Kidney epithelial cell (primary cell): ENCODE measurements at places on chromosomes 2 and 18.

- peak; percentile 14 for DNase-seq
Measured at GRCh38 chr2:84302513-84303412, 156.3 kb downstream of the SUCLG1 start.

- DNase-seq: no peak
Measured at GRCh38 chr18:58101291-58101794, 57.3 kb downstream of the NEDD4L start.

GRCh38 chr2:37326285-37326684 lies 1.7 kb upstream of the PRKD3 start:
- DNase-seq: no peak

DNA sequence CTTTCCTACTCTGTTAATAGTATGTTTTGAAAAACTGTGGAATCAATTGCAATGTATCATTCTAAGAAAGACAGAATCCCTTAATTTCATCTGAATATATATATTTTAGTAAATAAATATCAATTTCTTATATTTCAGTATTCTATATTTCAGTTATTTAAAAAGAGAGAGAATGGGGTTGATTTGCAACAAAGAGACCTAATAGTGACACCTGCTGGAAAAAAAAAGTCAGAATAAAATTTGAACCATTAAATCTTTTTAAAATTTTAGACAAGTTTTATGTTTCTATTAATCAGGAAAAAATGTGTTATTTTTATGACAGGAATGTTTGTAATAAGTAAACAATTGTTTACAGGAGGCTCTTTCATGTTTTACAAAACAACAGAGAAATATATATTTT lies 20.7 kb upstream of the CCNT2 start:
- DNase-seq: no peak

- peak; percentile 23 for DNase-seq
Measured at GRCh38 chr2:215949991-215950404, 63.4 kb downstream of the MREG start.

DNA sequence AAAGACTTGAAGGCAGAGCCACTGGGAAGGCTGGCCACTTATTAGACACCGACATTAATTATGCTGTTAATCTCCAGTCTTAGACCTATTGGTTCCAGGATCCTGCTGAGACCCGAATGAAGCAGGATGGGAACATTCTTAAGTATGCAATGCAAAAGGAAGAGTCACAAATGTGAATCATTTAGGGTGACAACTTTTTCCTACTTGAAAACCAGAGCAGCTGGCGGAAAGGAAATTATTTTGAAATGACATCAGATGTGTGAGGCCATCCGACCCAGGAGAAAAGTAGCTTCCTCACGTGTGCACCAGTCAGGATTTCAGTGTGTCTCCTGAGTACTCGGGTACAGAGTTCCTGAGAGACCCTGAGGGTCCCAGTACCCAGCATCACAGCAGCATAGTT lies 222.9 kb upstream of the NCKAP5 start:
- no peak for DNase-seq

GRCh38 chr2:212669761-212670160 lies 131.2 kb upstream of the ERBB4 start:
- no peak for DNase-seq

GRCh38 chr18:37254973-37255372 lies 310.6 kb downstream of the CELF4 start:
- DNase-seq: no peak

- DNase-seq: no peak
Measured at GRCh38 chr2:6679471-6679870, 186.2 kb downstream of the CMPK2 start.

DNA sequence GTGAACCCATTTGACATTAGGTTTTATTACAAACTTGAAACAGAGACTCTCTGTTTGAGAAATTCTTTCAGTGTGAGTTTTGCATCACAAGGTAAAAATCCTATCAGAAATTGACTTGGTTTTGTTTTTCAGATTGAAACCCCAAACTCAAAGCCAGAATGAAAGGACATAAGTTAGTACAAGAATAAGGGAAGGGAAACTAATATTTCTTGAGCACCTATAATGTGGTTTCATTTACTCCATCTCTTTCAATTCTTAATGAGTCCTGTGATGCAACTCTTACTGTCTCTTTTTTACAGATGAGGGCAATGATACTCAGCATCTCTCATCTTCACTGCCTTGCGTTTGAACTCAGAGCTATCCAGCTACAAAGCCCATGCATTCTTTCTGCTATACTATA lies 210.0 kb upstream of the SIX3 start:
- no peak for DNase-seq

- no peak for DNase-seq
Measured at GRCh38 chr18:39620551-39621168, 2055.1 kb upstream of the CELF4 start.

GRCh38 chr2:8281950-8282857 lies 399.7 kb upstream of the ID2 start:
- DNase-seq: no peak

DNA sequence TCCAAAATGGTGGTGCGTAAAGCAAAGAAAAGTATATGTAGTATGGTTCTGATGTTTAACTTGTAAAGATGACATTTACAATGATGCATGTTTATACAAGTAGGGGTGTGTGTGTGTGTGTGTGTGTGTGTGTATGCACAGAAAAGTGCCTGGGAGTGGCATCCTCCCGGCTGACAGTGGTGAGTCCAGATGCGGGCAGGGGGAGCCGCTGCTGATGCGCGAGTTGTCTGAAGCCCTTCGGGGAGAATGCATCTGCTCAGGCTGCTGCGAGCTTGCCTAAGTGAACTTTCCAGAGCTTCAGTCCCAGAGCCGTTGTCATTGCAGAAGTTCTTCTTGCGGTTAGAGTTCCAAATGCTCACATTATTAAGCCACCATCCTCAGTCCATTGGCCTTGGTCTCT lies 429.7 kb upstream of the HS6ST1 start:
- DNase-seq: no peak

DNA sequence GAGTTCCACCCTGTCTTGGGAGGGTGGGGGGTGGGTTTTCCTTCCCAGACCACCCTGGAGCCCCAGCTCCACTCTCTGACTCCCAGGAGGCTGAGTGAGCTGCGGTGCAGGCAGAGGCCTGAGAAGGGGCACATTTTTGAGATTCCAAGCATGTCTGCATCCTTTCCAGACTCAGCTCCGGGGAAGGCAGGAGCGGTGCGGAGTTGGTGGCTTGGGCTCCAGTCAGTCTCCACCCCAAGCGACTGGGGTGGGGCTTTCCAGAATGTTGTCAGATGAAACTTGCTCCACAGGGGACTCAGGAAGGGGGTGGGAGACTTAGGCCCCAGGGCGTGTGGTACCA lies 44.2 kb upstream of the HS6ST1 start:
- no peak for DNase-seq

DNA sequence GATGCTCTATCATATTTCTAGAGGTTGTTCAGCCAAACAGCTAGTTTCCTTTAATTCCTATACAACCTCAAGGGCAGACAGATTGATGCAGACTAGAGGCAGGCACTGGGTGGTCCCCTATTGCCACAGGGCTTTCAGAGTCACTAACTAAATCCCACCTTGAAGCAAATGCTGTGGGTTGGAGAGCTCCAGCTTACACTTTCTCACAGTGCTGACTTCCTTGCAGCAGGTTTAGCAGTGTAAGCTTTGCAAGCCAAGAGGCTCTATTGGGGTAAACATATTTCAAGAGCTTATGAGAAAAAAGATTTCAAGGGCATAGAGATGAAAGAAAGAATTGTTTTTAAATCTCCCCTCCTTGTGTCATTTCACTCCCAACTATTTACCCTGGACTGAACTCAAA lies 366.5 kb upstream of the CRIM1 start:
- no peak for DNase-seq

- no peak for DNase-seq
Measured at GRCh38 chr2:134581877-134582546, 136.8 kb downstream of the TMEM163 start.

- DNase-seq: no peak
Measured at GRCh38 chr18:38047820-38048219, 482.2 kb upstream of the CELF4 start.

DNA sequence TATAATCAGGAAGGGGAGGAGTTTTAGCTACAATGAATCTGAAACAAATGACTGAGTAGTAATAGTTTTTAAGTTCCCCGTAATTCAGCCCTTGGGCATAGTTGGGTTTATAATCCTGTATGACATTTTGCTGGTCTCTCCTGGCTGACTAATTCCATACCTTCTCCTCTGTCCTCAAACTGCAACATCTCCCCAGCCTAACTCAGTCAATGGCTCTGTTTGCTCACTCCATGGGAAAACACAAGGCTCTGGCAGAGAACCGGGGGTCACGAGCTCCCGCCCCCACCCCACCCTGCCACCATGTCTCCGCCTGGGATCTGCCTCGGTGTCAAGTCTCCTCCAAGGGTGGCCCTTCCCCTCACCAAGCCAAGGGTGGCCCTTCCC lies 168.6 kb downstream of the HDAC4 start:
- no peak for DNase-seq

DNA sequence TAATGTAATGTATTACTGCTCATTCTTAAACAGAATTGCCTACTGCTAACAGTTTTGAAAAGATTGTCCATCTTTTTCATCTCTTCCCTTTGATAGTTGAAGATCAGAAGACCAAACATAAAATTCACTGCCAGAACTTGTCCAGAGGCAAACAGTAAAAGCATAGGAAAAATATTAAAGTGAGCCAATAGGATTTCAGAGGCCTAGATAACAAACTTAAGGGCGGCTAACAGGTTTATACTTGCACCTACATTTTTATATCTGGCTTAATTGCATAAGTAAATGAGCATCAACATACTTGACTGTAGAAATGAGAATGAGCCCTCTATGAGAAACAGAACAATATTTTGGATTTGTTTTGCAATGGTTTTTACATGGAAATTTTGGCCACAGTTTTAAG lies 30.3 kb downstream of the ZC3H15 start:
- DNase-seq: no peak

GRCh38 chr2:32418778-32419177 lies 62.0 kb downstream of the BIRC6 start:
- DNase-seq: no peak

- no peak for DNase-seq
Measured at GRCh38 chr18:79071503-79072210, 2.5 kb downstream of the ATP9B start.

- DNase-seq: no peak
Measured at GRCh38 chr2:134312482-134312881, 58.6 kb downstream of the MGAT5 start.

- DNase-seq: no peak
Measured at GRCh38 chr18:12990123-12990475, 1.1 kb upstream of the CEP192 start.

GRCh38 chr2:172735582-172736423 lies at the start of gene RAPGEF4:
Gene RAPGEF4, plus strand, starts transcription at chr2:172735845. Its CDS starts 139 bp downstream, at chr2:172735984.
- no peak for DNase-seq

DNA sequence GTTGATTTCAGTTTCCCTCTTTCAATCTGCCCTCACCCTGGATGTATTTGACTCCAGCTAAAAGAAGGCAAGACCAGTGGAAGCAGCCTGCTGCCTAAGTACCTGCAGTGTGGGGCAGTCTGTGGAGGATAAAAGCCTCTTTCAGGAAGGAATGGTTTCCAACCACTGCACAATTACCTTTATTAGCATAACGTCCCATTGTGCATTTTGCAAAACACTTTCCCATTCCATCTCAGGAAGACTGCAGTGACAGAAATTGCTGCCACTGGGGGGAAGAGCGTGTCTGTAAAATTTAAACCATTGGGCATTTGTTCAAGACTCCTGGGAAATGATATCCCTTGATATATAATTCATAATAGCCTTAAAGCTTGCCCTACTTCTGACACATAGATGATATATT lies 26.2 kb downstream of the CYRIA start:
- no peak for DNase-seq

- DNase-seq: no peak
Measured at GRCh38 chr2:209970271-209970670, 32.2 kb upstream of the RPE start.

DNA sequence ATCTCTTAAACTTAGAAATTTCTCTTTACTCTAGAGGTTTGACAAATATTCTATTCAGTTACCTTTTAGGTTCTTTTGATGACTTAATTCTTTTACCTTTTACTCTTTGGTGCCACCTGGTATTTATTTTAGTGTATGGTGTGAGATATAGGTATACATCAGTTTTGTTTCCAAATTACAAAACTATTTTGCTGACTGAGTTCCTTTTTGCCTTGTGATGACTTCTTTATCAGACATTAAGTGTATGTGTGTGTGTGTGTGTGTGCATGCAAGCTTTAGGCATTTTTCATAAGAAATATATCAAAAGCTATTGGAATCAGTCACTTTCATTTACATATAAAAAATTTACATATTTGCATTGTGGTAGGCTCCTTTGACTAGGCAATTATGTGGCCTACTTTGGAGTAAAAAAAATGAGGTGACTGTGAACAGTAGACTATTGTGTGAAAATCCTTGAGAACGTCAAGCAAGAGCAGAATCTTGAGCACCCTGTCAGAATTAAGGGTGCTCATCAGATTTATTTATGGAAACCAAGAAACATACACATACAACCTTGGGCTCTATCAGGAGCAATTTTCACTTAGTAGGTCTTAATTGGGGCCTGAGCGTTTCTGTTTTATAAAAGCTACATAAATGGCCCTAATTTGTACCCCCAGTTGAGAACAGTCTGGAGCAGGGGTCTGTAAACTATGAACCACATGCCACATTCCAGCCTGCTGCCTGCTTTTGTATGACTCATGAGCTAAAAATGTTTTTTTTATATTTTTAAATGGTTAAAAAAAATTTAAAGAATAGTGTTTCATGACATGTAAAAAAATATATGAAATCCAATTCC lies 415.9 kb downstream of the SLC4A3 start:
- peak; percentile 9 for DNase-seq

DNA sequence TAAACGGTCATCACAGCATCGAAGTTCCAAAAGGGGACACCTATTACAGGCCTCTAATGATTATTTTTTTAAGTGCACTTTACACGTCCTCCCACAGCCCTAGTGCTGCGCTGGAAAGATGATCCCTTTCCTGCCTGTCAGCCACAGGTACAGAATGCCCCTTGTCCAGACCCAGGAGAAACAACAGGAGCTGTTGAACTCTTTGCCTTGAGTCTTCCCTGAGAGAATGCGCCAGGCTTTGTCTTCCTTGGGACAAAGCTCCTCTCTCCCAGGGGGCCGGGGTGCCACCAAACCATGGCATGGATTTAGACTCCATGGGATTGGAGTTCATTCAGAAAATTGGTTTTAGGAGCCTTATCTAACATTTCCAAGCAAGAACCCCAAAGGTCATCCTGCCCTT lies 319.0 kb upstream of the SOX11 start:
- DNase-seq: no peak

GRCh38 chr2:135072125-135072997 lies 20.3 kb downstream of the RAB3GAP1 start:
- DNase-seq: no peak

GRCh38 chr2:136207030-136207623 lies 89.2 kb upstream of the CXCR4 start:
- no peak for DNase-seq
